ENCODE measurements at places on chromosomes 6 and 20. TPM values are rescaled to one million over a fixed set of nuclear protein-coding genes. Genes with fewer than 3 reads are reported as not detected.

OR2J3 gene
- total RNA-seq, result not detected

DNA sequence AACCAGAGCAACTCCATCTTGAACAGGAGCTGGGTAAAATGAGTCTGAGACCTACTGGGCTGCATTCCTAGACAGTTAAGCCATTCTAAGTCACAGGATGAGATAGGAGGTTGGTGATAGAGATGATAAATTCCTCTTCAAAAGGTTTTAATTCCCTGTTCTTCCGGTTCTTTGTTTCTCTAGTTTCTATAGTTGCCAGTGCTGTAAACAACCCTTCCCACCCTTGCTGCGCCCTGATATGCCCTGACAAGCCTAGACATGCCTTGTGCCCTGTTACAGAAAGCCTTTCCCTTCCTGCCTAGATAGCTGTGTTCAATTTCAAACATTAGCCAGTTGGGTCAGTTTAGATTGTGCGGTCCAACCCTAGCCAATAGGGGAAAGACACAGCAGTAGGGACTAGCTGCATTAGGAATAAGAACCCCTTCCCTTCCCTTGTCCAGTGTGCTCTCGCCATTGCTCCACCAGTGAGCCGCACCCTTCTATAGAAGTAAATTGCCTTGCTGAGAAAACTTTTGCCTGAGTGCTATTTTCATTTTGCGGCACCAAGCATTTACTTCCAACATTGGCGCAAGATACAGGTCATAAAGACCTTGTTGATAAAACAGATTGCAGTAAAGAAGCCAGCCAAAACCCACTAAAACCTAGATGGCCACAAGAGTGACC lies 52.5 kb upstream of the CCN2 start:
- H3K4me3 ChIP-seq, result no peak overlapping the region
- H3K27me3 ChIP-seq, result no peaks in the 10 kb centered on the region
- no peaks in the 10 kb centered on the region for H3K36me3 ChIP-seq
- peaks cover 2% of the 10 kb centered on the region for H3K4me1 ChIP-seq
- ATAC-seq, result no peak
- H3K27ac ChIP-seq, result no peak overlapping the region

GRCh38 chr6:168373389-168373788 lies 53.8 kb upstream of the DACT2 start:
- H3K4me1 ChIP-seq, result no peaks in the 10 kb centered on the region
- no peaks in the 10 kb centered on the region for H3K36me3 ChIP-seq
- H3K4me3 ChIP-seq, result no peak overlapping the region
- no peaks in the 10 kb centered on the region for H3K27me3 ChIP-seq
- H3K27ac ChIP-seq, result no peak overlapping the region

GRCh38 chr6:22364306-22364705 lies 67.5 kb upstream of the PRL start:
- no peaks in the 10 kb centered on the region for H3K36me3 ChIP-seq
- no peak overlapping the region for H3K27ac ChIP-seq
- no peaks in the 10 kb centered on the region for H3K4me1 ChIP-seq
- H3K27me3 ChIP-seq, result no peaks in the 10 kb centered on the region
- H3K4me3 ChIP-seq, result no peak overlapping the region
- ATAC-seq, result no peak

- H3K4me3 ChIP-seq, result no peak overlapping the region
- H3K36me3 ChIP-seq, result no peaks in the 10 kb centered on the region
- no peaks in the 10 kb centered on the region for H3K4me1 ChIP-seq
- no peak overlapping the region for H3K27ac ChIP-seq
Measured at GRCh38 chr6:9647599-9647998, 767.3 kb downstream of the TFAP2A start.

All from gastroesophageal sphincter (tissue), 4 donors.